Upper lobe of right lung (tissue), 1 donor: ENCODE measurements at places on chromosomes 11 and 22. TPM values are rescaled to one million over a fixed set of nuclear protein-coding genes. Genes with fewer than 3 reads are reported as not detected.

- no peak for DNase-seq
These were observed 31.9 kb downstream of the ASCC2 start for GRCh38 chr22:29806196-29806595.

- no peak for DNase-seq
These were observed 17.1 kb upstream of the MS4A4A start for GRCh38 chr11:60263402-60263801.

The DCHS1 gene
- 28.0 TPM for total RNA-seq

The RAB38 gene
- total RNA-seq = 8.1 TPM

The NCF4 gene
- 37.0 TPM for total RNA-seq

GRCh38 chr11:79466411-79466810 is 25.6 kb upstream of the TENM4 start:
- DNase-seq = no peak

The MYOD1 gene
- not detected for total RNA-seq

DNA sequence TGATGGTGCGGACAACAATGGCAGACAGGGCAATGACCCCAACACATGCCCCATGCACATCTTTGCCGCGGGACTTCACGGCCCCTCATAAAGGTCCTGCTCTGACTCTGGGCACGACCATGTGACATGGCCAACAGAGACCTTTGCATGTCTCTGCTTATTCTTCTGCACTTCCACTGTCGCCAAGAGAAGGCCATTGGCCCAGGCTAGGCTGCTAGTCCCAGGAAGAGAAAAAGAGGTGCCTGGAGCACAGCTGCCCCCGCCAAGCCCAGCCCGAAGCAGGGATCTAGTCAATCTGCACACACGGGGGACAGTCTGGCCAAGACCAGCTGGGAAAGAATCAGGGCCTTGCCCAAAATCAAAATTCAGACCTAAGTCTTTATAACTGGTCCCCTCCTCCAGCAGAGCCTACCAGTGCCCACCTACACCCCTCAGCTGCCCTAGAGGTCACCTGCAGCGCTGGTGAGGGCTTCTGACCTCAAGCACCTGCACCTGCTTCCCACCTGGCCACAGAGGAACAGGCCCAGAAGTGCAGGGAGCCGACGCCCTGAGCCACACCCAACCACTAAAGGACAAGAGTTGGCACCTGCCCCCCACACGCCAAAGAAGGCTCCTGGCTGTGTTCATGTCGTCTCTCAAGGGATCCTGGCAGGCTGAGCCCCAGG is 8.1 kb downstream of the SULT4A1 start:
- DNase-seq = peak; percentile 44

GRCh38 chr22:20549232-20549841 is 41.9 kb downstream of the MED15 start:
- no peak for DNase-seq

GRCh38 chr11:8021920-8022319 is 34.8 kb downstream of the EIF3F start:
- no peak for DNase-seq

The SCO2 gene
- 3.1 TPM for total RNA-seq

The SAA4 gene
- not detected for total RNA-seq

The MMP1 gene
- 19.1 TPM for total RNA-seq

DNA sequence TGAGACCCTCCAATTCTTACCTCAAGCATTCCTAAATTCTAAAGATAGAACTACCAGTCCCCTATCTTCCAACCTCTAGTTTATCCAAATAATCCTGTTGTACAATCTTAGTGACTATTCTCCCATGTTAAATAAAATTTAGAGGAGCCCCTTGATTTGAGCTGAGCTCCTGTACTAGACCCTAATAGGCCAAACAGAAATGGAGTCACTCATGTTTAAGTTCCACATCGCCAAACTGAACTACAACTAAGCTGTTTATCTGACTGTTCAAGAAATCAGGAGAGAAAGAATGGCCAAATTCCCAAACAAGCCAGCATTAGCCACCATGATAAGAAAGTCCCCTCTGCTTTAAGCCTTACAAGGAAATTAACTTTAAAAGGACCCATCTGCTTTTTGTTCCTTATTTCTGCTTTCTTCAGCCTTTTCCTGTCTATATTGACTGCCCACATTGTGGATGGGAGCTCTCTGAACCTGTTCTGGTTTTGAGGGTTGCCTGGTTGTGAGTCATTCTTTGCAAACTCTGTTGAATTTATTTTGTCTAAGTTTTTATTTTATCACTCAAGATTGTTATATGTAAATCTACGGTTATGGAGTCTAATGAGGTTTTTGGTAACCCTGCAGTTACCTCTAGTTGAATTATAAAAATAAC is 90.4 kb downstream of the TTC28 start:
- no peak for DNase-seq

DNA sequence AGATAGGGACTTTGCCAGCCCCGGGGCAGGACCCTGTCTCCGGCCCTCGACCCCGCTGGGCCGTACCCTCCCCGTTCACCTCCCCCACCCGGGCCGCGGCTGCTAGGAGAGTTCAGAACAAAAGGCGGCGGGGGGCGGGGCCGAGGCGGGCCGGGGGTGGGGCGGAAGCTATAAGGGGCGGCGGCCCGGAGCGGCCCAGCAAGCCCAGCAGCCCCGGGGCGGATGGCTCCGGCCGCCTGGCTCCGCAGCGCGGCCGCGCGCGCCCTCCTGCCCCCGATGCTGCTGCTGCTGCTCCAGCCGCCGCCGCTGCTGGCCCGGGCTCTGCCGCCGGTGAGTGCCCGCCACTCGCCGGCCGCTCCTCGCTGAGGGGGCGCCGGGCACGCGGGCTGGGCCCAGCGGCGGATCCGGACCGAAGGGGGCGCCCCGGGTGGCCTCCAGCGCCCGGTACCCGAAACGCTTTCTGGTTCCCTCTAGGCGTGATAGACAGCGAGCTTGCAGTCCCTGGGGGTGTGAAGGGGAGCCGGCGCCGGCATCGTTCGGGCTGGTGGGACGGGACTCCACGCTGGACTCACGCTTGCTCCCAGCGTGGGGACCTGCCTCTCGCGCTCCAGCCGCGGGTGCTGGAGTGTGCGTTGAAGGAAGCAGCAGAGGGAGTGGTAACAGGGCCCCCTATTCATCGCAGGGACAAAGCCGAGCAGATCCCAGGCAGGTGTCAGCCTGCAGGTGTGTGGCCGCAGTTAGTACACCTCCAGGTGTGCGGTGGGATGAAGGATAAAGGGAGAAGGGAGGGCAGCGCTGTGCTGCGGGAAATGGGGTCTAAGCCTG is at the start of gene MMP11:
MMP11 (plus strand) TSS at position 201 of the 825 bp plus-strand sequence; CDS start at position 223, 22 bp downstream.
- DNase-seq = peak; percentile 81

GRCh38 chr22:22111267-22111751 is 128.7 kb upstream of the TOP3B start:
- no peak for DNase-seq

GRCh38 chr11:81602508-81602907 is 1131.2 kb downstream of the FAM181B start:
- DNase-seq = no peak

The RASD2 gene
- 4.1 TPM for total RNA-seq

DNA sequence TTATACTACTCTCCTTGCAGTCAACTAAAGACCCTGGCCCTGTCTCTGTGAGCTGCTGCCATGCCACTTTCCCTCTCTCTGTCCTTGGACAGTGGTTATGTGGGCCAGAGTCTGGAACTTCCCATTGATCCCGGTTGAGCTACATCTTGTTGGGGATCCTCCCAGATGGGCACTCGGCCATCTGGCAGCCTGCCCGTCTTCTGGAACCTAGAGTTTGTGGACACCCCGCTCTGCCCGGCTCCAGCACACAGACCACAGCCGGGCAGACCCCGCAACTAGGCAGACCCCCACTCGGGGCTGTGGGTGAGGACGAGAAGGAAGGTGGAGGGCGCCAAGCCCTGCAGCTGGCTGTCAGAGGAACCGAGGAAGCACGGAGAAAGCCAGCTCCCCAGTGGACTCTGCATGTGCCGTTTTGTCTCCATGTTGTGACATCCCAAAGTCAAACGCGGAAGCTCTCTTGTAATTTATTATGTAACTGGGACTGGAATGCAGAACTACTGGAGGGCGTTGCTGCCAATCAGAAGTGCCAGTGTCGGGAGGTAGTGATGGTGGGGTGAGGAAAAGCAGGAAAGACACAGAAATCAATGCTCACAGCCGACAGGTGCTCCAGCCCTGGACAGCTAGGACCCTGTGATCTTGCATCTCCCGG is 207.7 kb downstream of the CEP164 start:
- no peak for DNase-seq

The TRIM49 gene
- not detected for total RNA-seq

- DNase-seq = no peak
These were observed 1.9 kb upstream of the UVRAG start for GRCh38 chr11:75813124-75813523.

The OR52I2 gene
- total RNA-seq = not detected

DNA sequence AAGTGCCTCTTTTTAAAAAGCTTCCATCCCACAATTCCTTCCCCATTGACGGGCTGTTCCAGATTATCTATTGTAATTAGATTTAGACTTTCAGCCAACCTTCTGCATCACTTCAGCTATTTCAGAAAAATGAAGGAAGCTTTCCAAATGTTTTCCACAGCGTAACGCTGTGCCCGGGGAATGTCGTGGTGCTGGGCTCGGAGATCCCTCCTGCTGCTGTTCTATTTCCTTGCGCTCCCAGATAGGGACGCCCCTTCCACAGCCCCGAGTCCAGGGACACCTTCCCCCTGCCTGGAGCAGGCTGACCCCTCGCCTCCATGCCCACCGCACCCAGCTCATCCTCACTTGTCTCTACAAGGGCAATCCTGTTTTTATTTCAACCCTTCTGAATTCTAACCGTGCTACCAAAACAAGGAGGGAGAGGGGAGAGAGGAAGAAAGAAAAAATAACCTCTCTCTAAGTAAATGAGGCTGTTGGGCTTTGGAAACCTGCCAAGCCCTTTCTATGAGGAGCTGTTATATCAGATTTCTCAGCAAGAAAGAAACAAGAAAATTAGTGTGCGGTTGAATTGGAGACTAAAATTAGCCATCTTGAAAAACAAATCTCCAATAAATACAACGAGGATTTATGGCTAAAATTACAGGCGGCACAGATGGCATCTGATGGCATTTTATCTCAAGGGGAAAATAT is 366.9 kb downstream of the BRD1 start:
- peak; percentile 29 for DNase-seq

- peak; percentile 96 for DNase-seq
These were observed at the start of gene TTLL1 for GRCh38 chr22:43088984-43089717. TSS of gene TTLL1 (minus strand) at chr22:43089391. CDS start at chr22:43075586, 13,805 bp downstream.

DNA sequence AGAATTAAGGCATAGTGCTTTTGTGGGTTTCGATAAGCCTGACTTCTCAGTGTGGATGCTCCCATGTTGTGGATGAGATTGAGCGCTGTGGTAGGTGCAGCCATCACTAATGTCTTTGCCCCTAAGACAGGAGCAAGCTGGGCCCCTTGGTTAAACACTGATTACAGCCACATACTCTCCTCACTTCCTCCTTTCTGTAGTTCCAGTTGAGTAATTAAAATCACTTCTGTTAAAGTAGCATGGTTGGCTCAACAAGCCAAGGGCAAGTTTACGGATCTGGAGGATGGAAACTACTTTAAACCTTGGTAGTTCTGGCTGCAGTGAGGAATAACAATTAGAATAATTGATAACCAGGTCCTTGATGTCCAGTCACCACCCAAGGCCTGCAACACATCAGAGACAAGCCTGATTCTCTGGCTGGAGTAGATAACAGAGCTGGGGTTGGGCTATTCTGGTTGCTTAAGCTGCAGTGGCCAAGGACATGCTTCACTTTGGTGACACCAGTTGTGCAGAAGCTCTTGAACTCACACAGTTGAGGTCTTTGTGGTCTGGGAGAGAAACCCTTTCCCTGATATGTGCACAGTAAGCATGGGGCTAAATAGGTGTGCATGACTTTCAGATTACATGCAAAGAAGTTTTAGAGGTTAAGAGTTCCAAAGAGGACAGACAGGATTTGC is 81.3 kb downstream of the KIRREL3 start:
- DNase-seq = no peak

DNA sequence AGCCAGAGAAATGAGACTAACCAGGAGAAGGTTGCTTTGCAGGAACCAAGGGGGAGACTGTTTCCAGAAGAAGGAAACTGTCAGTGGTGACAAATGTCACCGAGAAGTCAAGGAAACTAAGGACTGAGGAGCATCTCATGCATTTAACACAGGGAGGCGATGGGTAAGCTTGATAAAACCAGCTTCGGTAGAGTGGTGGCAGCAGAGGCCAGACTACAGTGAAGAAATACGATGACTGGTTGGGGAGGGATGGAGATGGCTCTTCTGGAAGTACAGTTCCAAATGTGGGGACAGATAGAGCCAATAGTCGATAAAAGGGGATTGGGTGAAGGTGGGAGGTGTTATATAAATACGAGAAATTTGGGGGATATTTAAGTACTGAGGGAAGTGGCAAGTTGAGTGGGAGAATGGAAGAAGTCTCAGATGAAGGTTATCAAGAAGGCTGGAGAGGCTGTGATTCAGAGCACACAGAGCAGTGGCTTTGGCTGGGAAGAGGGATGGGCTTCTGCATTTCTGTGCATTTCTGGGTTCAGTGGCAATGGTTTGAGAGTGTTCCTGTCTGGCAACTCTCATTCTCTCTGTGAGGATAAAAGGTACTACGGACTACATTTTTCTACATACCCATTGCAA is 29.2 kb downstream of the SC5D start:
- no peak for DNase-seq

- peak; percentile 86 for DNase-seq
These were observed 273.3 kb downstream of the BUD13 start for GRCh38 chr11:116499396-116500003.

DNA sequence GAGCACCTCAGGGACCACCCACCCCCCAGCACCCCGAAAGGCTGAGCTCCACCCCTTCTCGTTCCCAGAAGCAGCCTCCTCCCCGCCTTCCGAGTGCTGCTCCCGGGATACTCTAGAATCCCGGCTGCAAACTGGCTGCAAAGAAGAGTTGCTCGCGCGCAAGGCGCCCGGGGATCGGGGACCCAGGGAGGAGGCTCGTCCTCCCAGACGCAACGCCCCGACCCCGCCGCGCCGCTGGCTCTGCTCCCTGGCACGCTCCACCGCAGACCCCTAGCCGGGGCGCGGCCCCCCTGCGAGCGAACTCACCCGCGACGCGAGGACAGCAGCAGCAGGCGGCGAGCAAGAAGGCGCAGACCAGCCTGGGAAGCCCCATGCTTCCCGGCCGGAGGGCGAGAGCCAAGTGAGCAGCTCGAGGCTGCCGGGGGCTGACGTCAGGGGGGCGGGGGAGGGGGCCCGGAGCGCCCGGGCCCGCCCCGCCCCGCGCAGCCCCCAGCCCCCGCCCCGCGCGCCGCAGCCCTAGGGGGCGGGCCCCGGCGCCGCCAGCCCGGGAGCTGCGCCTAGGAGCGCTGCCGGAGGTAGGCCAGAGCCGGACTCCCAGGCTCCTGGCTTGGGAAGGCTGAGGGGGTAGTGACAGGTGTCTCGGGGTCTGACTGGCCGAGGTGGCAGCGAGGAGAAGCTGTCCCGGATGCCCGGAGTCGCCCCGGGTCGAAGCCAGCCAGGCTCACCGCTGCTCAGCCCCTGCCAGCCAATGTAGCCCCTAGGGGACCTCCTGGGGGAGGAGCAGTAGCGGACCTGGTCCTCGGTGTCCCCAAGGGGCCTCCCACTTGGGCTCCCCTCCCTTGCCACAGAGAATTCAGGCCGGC is at the start of gene MCAM:
MCAM (minus strand) TSS at position 402 of the 863 bp plus-strand sequence; CDS start at position 373, 29 bp downstream.
- DNase-seq = no peak

- no peak for DNase-seq
These were observed 1342.3 kb downstream of the TBC1D22A start for GRCh38 chr22:48104766-48105165.

The SLCO2B1 gene
- 204 TPM for total RNA-seq
